ENCODE measurements at places on chromosomes 7 and 10.
A peak's percentile ranks its signal among the peaks of the same experiment; 100 is the strongest.

DNA sequence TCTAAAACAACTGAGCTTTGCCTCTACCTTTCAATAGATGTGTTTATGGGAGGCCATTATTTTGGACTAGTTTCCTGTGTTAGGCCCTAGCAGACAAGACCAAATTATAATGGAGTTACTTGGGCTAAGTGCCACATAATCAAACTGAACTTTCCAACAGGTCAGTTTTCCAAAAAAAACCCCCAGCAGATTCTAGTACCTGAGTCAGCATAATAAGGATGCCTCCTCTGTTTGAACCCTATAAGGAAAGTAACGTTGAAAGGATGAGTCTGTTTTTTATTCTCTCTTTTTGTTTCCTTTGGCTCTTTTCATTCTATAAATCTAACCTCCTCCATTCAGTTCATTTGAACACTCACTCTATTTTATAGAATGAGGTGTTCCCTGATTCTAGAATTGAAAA, 148.1 kb upstream of the FAM3C start:
- DNase-seq = no peak

GRCh38 chr10:28246023-28246422, 56.8 kb downstream of the MPP7 start:
- DNase-seq = no peak

- peak; percentile 9 for DNase-seq
Observed at GRCh38 chr7:80018941-80019808, 115.5 kb upstream of the GNAI1 start.

GRCh38 chr7:105530126-105530525, 1.9 kb upstream of the RINT1 start:
- no peak for DNase-seq

DNA sequence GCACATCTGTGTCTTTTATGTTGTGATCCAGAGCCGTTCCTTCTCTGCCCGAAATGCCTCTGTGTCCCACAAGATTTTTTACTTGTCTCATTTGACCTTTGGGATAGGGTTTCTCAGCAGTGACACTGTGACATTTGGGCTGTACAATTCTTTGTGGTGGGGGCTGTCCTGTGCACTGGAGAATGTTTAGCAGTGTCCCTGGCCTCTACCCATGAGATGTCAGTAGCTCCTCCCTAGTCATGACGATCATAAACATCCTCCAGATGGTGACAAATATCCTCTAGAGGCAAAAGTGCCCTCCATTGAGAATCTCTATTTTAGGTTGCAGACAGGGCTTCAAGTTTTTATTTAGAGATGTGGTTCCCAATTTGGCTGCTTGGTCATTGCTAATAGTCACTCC, 91.3 kb downstream of the PPP1R17 start:
- no peak for DNase-seq

DNA sequence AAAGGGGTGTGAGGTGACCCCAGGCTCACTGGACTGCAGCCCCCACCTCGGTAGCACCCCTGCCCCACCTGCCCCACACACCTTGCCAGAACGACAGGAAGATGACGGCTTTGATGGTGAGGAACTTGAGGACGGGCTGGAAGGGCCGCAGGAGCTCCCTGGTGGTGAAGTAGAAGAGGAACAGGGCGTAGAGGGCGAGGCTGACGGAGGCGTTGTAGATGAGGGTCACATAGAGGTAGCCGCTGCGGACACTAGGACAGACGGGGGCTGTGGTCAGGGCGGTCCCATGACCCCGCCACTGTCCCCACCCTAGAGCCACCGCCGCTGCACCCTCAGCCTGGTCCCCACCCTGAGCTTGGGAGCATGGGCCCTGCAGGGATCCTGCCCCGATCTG, 7.6 kb downstream of the TMEM184A start:
- DNase-seq = no peak

DNA sequence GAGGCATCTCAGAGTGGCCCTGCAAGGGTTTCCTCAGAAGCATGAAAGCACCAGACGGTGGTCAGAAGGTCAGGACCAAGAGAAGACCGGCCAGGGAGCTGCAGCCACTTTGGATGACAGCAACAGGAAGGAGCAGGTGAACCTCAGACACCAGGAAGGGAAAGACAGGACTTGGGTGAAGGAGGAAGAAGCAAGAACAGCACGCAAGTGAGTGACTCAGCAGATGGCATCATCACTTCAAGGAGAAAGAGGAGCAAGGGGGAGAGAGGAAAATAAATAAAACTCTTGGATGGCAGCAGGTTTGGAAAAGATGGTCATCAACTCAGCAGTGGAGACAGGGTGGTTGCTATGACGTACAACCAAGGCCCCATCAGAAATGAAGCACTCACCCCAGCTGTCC, 31.6 kb downstream of the NCAPG2 start:
- no peak for DNase-seq

DNA sequence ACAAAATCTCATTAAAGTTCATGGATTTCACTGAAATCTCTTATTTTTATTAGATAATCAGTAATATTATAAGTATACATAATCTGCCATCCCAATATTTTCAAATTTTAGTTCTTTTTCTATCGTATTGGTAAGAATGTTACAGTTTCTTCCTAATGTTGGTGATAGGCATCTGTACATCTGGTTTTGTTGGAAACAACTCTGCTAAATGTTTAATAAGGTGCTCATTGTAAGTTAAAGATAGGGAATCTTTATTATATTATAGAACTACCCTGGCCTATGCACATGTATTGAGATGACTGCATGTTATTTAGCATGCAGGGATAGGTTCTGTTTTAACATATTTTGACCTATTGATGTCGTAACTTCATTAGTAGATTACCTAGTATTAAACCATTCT, 188.6 kb upstream of the PRPS1L1 start:
- DNase-seq = no peak

DNA sequence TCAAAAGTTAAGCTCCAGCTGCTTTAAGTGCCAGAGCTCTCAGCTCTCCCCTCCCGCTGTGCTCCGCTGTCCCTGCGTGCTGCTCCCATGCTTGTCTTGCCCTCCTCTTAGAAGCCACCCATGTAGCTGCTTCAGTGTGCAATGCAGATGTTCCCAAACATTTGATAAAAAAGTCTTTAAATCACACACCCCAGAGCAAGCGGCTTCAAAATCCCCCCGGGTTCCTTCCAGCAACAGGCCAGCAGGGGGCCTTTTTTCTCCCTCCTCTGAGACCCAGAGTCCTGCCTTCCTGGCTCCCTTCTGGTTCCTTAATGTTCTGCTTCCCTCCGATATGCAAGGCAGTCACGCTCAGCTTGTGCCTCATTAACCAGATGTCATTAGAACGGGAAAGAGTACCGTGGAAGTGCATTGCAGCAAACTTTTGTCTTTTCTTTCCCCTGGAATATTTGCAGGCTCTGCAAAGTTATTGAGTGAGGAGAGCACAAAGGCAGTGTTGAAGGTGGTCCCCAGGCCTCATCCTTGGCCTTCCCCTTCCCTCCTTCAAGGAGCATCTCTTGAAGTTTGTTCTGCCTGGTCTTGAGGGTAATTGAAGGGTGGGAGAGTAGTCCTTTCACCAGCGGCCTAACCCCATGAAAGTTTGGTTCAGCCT, 25.5 kb downstream of the LDB3 start:
- DNase-seq = peak; percentile 22

DNA sequence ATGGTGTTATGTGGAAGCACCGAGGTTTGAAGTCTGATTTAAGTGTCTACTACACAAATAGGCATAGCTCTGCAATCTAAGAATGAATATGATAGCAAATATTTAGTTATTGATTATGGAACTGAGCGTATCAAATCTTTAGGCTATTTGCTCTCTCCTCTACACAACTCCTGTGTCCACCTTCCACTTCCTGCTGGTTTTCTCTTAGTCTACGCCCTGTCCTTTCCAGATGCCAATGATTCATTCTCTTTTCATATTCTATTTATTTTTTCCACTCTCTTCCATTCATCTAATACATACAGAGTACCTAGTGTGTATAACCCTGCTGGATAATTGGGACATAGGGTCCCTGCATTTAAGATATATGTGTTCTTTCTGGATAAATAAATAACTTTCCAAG, 83.7 kb downstream of the DGKB start:
- DNase-seq = no peak

- DNase-seq = no peak
Observed at GRCh38 chr7:116924741-116925140, 28.6 kb upstream of the ST7 start.

- no peak for DNase-seq
Observed at GRCh38 chr7:148754912-148755311, 56.2 kb downstream of the CUL1 start.

DNA sequence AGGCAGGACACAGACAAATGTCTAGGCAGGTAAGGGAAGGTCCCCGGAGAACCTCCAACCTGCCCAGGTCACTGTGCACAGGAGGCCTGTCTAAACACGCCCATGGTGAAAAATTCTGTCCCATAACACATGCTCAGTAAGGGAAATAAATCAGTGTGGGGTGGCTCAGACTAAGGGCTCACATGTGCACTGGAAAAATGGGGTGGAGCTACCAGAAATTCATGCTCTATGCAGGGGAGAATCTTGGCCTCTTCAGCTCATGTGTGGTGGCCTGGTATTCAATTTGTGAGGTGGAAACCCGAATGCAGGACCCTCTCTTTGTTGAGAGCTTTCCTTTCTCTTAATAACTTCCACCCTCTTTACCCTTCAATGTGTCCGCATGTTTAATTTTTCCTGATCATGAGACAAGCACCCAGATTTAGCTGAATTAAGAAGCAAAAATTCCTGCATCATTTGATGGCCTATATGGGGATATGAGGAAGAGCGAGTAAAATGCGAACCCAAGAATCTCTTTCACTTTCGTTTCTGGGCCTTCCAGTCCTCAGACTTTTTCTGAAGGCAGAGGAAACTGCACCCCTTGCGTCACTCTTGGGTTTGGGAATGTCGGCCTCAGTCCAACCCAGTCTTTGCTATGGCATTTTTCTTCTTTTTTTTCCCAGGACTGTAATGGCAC, 163.2 kb downstream of the DGKB start:
- DNase-seq = no peak

GRCh38 chr7:157358753-157359096, 21.9 kb downstream of the DNAJB6 start:
- DNase-seq = no peak

GRCh38 chr7:25894002-25894901, 257.7 kb upstream of the NFE2L3 start:
- no peak for DNase-seq

GRCh38 chr10:129450391-129450790, 16.6 kb upstream of the MGMT start:
- no peak for DNase-seq

- DNase-seq = no peak
Observed at GRCh38 chr7:70113536-70113935, 515.3 kb downstream of the AUTS2 start.

GRCh38 chr7:28473571-28474281, 61.4 kb downstream of the CREB5 start:
- DNase-seq = no peak

DNA sequence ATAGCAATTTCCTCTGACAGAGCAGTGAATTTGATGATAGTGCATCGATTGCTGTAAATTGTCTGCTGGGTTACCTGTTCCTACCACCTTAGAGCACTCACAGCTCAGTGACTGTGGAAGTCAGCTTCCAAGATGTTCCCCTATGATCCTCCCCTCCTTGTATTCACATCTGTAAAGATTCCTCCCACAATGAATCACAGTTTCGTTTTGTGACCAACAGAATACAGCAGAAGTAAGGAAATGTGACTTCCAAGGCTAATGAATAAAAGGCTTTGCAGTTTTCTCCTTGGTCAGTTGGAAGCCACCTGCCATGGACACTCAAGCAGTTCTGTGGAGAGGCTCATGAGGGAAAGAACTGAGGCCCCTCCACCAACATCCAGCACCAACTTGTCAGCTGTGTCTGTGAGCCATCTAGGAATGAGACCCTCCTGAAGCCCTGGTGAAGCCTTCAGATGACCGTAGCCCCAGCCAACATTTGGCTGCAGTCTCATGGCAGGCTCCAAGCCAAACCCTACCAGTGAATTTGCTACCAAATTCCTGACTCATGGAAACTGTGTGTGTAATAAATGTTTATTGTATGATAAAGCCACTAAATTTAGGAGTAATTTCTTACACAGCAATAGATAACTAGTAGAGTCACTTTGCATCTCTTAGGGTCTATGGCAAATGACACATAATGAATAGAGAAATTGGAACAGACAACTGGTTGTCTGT, 309.5 kb upstream of the NPVF start:
- DNase-seq = no peak

DNA sequence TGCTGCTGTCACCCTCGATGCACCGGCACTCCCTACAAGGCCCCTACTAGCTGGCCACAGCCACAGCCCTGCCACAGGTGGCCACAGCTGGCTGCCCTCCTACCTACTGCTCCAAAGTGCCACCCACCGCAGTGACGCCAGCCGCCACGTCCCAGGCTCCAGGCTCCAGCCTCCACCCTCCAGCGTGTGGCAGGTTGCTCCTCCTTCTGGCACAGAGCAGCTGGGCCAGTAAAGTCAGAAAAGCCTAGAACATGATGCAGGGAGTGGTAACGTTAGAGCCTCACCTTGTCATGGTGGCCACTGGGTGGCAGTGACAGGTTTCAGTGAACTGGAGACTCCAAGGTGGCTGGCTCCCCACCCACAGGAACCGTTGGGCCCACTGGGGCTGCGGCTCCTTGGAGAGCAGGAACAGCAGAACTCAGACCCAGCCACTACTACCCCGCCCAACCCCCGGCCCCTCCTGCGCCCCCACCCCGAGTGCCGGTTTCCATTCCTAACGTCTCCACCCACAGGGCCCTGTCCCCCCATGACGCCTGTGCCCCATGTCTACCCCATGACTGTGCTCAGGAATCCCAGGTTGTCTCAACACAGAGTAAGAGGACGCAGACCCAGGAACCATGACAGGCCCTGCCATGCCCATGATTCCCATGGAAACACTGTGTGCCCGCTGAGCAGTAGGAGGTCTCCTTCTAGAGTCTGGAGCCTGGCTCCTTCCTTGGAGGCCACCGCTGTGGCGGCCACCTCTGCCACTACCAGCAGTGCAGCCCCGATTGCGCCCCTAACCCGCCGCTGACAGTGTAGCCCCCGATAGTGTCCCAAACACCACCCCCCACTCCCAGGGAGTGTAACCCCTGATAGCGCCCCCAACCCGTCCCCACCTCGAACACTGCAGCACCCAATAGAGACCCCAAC, 52.3 kb upstream of the ZNF33B start:
- DNase-seq = no peak

DNA sequence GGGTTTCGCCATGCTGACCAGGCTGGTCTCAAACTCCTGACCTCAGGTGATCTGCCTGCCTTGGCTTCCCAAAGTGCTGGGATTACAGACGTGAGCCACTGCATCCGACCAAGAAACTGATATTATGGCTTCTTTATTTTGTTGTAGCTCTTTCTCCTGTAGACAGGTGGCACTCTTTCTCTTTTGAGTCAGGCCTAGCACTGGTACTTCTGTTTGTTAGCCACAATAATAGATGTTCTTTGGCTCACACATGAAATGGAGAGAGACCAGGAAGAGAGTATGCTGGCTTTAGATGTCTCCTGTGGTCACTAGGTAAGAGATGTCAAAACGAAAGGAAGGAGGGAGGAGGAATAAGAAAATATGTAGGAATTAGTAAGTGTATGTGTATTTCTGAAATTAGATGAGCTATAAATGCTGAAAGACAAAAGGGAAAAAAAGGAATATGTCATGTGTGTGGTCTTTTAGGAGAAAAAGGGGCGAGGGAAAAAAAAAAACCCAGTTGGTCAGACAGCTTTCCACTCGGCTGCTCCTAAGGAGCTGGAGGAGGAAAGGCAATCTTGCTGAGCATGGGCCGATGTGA, 78.7 kb downstream of the CLEC2L start:
- no peak for DNase-seq

- DNase-seq = no peak
Observed at GRCh38 chr10:100658269-100658668, 87.1 kb upstream of the PAX2 start.

- DNase-seq = no peak
Observed at GRCh38 chr7:47392241-47392759, 189.6 kb downstream of the TNS3 start.

- no peak for DNase-seq
Observed at GRCh38 chr7:123351516-123352505, 152.0 kb upstream of the SLC13A1 start.

All from stimulated activated CD4-positive, alpha-beta T cell treated with anti-CD3 and anti-CD28 coated beads, Interleukin-1b, Interleukin-23, amount 100 ng/mL, for 4 hours (primary cell).